ENCODE measurements at places on chromosomes 11 and 22.

- DNase-seq = no peak
These were observed 599.2 kb downstream of the SOX6 start for GRCh38 chr11:15757048-15757698.

DNA sequence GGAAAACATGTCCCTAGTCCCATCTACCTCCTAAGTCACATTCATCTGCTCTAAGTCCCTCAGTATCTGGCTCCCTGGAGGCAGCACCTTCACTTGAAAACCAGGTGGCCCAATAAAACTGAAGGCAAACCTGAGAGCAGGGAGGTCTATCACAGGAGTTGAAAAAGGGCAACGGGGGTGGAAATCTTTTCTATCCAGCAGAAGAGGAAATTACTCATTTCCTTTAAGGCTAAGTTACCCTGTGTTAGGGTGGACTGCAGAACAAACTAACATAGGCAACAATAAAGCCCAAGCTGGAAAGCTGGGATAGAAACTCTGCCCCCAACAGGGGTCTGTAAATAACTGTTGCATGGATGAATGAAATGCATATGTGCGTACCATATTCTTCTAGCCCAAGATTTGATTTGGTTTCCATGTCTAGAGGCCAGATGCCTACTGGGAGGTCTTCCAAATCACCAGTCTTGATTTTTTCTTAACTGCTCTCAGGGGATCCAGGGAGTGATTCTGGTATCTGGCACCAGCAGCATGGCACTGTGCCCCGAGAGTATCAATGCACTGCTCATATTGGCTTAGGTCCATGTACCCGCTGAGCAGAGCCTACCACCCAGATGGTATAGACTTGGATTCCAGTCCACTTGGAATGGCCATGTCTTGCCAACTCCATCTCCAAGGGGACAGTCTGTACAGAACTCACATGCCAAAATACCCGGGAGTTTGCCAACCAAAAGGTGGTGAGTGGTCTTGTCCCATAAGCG, 350.0 kb upstream of the NCAM1 start:
- DNase-seq = no peak

DNA sequence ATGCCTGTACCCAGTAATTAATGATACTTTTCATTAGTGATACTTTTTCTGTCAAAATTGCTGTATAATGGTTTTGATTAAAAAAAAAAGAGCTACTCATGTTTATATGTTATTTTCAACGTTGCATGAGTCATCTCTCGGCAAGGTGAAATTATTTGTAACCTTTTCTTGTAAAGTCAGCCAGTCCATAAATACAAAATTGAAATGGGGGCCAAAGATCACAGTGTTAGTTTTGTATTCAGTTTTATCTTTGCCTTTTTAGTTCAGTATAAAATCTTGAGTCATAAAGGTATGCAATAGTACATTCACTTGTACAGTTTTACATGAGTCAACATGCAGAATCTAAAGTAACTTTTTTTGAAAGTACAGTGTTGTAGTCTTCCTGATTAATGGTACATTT, 4.3 kb downstream of the ARHGEF12 start:
- DNase-seq = no peak

- no peak for DNase-seq
These were observed 29.3 kb downstream of the SERPINH1 start for GRCh38 chr11:75591371-75591770.
